ENCODE measurements at places on chromosomes 3 and 15. TPM values are rescaled to one million over a fixed set of nuclear protein-coding genes. Genes with fewer than 3 reads are reported as not detected.

Gene CHRD
- not detected for total RNA-seq

GRCh38 chr15:85828874-85829273 lies 34.1 kb upstream of the KLHL25 start:
- DNase-seq = no peak

GRCh38 chr3:110821586-110821985 lies 250.0 kb upstream of the NECTIN3 start:
- no peak for DNase-seq

DNA sequence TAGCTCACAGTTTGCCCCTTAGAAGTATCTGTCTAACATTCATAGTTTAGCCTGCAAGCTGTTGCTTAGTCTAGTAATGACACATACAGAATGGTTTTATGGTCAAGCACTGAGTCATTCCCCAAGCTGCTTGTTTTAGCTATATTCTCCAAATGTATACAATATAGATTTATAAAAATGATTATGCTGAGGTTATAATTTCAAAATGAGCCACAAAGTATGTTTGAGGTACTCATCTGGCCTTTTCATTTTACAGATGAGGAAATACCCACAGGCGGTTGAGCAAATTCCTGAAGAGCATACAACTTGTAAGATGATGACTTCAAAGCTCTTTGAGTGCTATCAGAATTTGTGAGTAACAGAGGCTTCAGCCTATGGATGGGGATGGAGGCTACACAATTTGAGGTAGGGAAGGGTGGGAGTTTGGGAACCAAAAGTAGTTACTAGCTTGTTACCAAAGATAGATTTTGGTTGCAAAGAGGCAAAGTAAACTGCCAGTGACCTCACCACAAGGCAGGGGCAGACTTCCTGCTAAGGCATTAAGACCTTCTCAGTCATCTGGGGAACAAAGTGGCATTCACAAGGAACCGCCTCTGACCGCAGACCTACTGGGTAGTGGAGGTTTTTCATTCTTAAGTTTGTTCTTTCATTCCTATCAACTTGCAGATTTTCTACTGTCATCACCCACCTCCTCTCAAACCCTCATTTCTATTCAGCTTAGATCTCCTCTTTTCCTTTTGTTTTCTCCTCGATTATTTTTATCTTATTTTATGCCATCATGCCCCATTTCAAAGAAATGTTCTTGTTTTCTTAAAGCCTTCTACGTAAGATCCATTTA lies 257.2 kb upstream of the NECTIN3 start:
- DNase-seq = no peak

DNA sequence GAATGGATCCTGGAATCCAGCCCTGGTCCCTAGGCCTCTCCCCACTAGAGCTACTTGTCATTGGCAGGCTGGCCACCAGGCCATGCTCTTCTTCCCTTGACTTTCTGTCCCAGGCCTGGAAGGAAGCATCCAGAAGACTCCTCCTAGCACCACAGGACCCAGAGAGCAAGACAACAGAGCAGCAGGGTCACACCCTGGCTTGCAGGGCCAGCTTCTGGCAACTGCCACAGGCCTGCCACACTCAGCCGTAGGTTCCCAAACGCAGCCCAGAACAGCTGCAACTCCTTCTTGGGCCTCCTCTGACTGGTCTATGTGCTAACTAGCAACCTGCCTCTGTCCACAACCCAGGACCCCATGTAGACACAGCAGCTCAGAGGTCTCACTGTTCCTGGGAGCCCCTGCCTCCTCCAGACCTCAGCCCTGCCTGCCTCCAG lies 36.8 kb upstream of the RPL32 start:
- DNase-seq = no peak

DNA sequence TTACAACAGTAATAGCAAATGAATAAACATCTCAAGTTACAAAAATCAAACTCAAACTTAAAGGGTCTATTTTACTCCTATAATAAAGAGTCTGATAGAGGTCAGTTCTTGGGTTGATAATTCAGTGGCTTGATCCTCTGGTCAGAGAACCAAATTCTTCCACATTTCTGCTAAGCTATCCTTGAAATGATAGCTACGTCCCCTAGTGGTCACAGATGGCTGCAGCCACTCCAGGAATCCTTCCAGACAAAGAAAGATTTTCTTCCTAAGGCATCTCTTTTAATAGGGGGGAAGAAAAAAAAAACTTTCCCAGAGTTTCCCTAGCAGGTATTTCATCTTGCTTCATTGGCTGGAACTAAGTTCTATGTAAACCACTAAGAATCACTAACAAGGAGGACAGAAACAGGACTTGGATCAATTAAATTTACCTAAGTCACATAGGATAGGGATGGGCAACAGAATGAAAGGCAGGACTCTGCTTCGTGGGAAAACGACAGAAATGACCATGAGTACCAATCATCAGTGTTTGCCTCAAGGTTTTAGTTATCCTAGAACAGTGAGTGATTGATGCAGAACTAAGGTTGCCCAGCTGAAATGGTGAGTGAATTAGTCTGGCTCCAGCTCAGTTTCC lies 160.7 kb downstream of the STAC start:
- no peak for DNase-seq

DNA sequence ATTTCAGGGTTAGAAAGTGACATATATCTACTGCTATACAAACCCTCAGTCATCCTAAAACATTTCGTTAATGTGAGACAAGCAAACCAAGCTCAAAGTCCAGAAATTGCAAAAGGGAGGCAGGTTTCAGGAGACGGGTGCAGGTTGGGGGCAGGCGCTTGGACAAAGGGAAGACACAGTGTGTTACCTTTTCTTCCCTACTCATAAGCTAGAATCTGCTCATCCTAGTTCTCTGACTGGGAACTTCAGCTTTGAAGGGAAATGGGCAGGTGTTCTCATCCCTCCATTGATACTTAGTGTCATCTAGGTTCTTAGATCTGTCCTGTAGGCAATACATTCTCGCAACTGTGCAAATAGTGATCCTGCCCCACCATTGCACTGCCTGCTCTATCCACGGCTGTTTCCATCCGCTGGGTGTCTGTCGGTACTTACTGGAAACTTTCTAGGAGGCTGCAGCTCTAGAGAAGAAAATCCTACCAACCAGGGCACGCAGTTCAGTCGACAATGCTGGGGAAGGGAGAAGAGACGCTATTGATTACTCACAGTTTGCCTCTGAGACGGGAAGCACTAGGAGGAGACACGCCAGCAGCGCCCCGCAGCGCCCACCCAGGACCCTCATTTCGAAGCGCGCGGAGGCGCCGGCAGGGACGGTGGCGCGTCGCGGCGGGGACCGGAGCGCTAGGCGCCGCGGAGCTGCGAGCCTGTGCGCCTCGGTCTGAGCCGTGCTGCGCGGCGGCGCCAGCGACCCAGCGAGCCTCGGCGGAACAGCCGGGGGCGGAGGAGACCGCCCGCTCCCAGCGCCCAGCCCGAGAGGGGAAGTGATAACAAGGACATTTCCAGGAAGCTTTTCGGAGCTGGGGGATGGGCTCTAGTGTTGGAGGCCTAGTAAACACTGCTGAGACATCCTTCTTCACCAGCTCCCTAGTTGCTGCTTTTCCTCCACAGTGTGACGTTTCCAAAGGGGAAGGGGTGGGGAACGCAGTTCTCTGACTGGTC lies at the start of gene PROS1:
Gene PROS1, minus strand, starts transcription at position 766 of the 996 bp plus-strand sequence. Its CDS starts 147 bp downstream, at position 619.
- peak; percentile 38 for DNase-seq

GRCh38 chr15:88400591-88401250 lies 66.5 kb downstream of the MRPL46 start:
- no peak for DNase-seq
